ENCODE measurements at places on chromosomes 16 and 17.

- DNase-seq = no peak
These were observed 55.9 kb upstream of the SLC5A11 start for GRCh38 chr16:24789881-24790280.

DNA sequence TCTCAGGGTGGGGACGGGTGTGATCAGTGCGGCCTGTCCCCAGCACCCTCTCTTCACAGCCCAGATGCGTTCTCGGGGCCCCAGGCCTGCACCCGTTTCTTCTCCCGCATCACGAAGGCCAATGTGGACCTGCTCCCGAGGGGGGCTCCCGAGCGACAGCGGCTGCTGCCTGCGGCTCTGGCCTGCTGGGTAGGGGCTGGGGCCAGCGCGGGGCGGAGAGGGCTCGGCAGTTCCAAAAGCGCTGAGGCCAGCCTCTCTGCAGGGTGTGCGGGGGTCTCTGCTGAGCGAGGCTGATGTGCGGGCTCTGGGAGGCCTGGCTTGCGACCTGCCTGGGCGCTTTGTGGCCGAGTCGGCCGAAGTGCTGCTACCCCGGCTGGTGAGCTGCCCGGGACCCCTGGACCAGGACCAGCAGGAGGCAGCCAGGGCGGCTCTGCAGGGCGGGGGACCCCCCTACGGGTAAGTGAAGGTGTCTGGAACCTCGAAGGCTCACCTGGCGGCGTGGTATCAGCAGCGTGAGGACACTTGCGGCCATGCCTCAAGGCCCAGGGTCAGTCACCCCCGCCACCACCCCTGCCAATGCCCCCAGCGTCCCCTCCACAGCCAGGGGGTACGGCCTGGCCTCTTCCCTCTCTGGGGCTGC is 4.4 kb downstream of the MSLN start:
- no peak for DNase-seq

DNA sequence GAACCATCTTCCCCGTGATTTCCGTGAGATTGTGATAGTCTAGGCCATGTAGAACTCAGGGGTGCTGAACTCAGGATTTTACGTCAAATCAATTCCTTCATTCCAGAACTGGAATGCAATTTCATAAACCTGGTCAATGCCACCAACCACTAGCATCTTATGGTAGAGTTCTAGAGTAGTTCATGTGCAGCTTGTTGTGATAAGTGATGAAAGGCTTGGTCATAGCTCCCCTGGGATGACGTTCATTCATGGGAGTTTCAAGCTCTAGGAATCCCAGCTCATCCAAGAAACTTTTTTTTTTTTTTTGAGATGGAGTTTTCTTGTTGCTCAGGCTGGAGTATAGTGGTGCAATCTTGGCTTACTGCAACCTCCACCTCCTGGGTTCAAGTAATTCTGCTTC is 3.7 kb upstream of the DPEP2 start:
- no peak for DNase-seq

- no peak for DNase-seq
These were observed 390.1 kb downstream of the RBFOX1 start for GRCh38 chr16:7722761-7723160.

DNA sequence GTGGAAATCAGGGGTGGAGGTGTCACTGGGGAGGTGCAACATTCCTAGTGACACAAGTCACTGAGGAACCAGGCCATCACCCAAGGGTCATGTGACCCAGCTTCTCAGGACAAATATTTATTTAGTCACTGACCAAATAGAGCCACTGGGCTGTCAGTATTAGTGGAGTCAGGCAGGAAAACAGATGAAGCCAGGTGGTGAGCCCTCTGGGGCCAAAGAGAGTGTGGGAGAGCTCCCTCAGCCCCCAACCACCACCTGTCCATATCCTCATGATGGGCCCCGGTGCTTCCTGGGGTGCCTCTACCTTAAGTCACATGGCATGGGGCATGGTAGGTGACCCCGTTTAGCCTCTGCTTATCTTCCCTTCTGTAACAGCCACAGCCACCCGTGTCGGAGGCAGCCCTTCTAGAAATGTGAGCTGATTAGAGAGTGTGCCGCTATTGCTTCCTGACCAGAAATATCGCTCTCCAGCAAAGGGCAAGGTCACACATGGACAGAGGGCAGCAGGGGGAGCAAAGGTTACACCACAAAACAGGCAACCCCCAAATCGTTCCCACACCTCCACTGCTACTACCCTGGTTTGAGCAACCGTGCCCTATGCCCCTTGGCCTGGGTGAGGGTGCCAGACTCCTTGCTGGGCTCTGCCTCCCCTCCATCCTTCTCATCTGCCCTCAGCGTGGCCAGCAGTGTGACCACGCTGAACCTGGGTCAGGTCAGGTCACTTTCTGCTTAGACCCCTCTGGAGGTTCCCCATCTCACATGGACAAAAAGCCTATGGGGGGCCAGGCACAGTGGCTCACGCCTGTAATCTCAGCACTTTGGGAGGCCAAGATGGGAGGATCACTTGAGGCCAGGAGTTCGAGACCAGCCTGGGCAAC is 8.6 kb upstream of the AKTIP start:
- no peak for DNase-seq

- no peak for DNase-seq
These were observed 15.0 kb downstream of the TRPV1 start for GRCh38 chr17:3594051-3594800.

DNA sequence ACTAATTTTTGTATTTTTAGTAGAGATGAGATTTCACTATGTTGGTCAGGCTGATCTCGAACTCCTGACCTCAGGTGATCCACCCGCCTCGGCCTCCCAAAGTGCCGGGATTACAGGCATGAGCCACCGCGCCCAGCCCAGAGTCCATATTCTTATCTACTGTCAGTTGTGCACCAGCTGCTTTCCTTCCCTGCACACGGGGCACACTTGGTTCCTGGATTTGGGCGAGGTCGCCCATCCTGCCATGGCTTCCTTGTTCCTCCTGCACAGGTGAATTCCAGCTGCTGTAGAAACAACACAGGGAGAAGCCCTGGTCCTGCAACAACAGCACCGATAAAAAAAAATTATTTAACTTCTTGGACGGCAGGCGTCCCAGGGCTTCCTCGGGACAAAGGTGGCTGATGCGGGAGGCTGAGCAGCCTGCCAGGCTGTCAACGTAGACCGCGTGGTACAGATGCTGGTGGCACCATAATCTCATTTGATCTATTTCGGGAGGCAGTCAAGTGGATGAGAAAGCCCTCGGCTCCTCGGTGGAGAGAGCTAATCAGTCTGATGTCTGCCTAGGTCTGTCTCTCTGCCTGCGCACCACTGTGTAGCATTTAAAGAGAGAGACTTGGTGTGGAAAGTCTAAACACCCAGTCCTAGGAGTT is 19.1 kb downstream of the RGS9 start:
- no peak for DNase-seq

GRCh38 chr16:86381491-86381890 is 128.8 kb upstream of the FOXF1 start:
- DNase-seq = no peak

DNA sequence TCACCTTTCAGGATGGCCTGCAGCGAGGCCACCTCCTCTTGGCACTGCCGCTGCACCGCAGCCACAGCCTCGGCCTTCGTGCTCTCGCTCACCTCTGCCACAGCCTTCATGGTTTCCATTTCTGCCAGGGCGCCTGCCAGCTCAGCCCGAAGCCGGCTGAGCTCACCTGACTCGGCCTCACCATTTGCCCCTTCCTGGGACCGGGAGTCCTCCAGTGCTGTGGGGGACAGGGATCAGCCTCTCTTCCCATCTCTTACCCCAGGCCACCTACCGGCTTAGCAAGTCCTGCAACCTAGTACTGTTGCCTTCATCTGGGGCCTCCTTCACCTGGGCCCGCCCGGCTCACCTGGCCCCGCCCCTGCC is 658 bp downstream of the RABEP2 start:
- no peak for DNase-seq

- DNase-seq = no peak
These were observed 20.3 kb downstream of the MEOX1 start for GRCh38 chr17:43641416-43641815.

GRCh38 chr17:81317961-81318605 is 23.0 kb upstream of the SLC38A10 start:
- no peak for DNase-seq

DNA sequence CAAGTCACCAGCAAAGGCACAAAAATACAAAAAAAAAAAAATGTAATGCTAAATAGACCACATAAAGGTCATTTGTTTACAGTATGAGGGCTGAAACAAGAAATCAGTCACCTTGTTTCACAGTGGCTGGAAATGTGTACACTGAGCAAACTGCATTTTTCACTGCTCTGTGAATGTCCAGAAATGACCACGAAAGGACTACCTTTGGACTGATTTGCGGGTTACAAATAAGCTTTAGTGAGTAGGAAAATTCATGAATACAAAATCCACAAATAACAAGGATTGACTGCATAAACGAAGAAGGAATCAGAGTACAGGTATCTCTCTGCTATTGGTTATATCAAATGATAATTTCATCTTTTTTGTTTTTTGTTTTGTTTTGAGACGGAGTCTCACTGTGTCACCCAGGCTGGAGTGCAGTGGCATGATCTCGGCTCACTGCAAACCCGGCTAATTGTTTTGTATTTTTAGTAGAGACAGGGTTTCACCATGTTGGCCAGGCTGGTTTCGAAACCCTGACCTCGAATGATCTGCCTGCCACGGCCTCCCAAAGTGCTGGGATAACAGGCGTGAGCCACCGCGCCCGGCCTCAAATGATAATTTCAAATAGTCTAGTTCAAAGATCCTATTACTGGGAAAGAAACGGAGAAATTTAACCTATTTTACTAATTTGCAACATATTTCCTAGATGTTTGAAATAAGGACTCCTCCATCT is 30.5 kb downstream of the CYTH1 start:
- DNase-seq = no peak

- no peak for DNase-seq
These were observed 24.8 kb upstream of the NDRG4 start for GRCh38 chr16:58475091-58475619.

DNA sequence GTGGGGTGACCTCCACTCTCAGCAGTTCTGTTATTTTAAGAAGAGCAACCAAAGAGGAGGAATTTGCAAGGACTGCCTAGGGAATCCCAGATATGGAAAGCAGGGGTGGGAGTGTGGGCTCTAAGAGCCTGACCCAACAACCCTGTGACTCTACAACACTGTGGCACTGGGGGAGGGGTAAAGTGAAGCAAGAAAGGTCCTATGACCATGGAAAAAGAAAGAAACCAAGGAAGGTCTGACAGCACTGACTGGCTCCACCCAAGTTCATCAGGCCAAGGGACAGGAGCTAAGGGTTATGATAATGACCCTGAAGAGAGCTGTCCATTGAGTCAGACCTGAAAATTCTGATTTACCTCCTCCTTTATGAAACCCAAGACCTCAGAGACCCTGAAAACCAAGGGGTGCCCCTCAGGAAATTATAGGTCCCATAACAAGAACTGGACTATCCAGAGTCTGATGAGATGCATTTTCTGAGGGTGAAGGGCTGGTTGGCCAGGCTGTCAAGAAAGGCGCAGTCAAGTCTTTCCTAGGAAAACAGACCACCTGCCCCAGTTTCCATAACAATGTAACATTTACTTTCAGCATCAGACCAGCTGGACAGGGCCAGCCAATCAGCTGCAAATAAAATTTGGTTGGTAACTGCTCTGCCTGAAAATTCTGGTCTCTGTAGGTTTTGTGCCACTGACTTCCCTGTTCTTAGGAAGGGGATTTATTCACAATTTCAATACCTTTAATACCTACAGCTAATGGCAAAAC is 53.8 kb upstream of the MTMR4 start:
- no peak for DNase-seq

GRCh38 chr17:72407336-72407909 is 286.6 kb downstream of the SOX9 start:
- DNase-seq = peak; percentile 95

- no peak for DNase-seq
These were observed 44.6 kb downstream of the SDK2 start for GRCh38 chr17:73599599-73599998.

- no peak for DNase-seq
These were observed 18.2 kb upstream of the HLF start for GRCh38 chr17:55246583-55246982.

DNA sequence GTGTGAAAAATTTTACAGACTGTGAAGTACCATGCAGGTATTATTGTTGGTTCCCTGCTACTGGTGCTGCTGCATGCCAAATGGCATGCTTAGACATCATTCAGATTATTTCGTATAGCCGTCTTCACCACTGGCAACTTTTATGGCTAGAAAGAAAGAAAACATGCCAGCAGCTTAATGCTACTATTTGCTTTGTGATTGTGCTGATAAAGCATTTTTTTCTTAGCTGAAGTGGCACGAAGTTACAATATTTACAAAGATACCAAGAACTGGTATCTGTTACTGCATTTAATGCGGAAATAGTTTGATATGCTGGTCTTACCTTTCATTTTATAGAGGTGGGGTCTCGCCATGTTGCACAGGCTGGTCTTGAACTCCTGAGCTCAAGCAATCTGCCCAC is 8.2 kb downstream of the ZNHIT3 start:
- no peak for DNase-seq

- DNase-seq = no peak
These were observed 131.5 kb upstream of the TNRC6C start for GRCh38 chr17:77827039-77827438.

- peak; percentile 74 for DNase-seq
These were observed 366.9 kb downstream of the SLC39A11 start for GRCh38 chr17:72725433-72726068.

- no peak for DNase-seq
These were observed 195.6 kb downstream of the CCDC182 start for GRCh38 chr17:57549468-57549867.

- peak; percentile 54 for DNase-seq
These were observed 6.7 kb downstream of the ITGA3 start for GRCh38 chr17:50062293-50063243.

DNA sequence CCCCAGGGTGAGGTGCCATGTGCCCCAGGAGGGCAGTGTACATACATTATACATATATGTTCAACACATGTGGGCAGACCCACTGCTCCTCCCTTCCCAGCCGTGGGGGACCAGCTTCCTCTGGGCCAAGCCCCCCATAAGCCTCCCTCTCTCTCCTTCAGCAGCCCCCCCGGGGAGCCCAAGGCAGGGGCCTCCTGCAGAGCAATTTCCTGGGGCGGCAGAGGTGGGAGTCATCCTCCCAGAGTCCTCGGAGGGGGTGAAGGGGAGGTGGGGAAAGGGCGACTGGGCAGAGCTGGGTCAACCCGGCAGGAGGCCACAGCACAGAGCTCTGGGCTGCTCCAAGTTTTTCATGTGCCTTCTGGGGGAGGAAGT is 235.1 kb downstream of the ZNF423 start:
- no peak for DNase-seq

GRCh38 chr16:57798267-57798810 is 4.0 kb downstream of the KIFC3 start:
- no peak for DNase-seq

DNA sequence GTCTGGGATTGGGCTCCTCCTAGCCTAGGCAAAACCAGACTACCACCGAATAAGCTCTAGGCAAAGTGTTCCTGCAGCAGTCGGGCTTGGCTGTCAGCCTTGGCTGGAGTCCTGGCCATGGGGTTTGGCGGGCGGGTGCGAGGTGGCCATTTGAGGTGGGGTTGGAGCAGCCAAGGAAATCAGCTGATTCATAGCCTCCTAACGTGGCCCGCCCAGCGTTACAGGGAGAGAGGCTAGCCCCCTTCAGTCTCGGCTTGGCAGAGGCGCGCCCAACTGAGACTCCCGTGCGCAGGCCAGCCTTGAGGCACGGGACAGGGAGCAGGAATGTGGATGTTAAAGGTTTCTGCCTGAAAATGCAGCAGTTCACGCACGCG is 1.9 kb downstream of the PMP22 start:
- peak; percentile 91 for DNase-seq

- DNase-seq = no peak
These were observed 29.7 kb downstream of the RTN4RL1 start for GRCh38 chr17:1995321-1995892.
